ENCODE measurements at places on chromosomes 2 and 18.
A peak's percentile ranks its signal among the peaks of the same experiment; 100 is the strongest.

DNA sequence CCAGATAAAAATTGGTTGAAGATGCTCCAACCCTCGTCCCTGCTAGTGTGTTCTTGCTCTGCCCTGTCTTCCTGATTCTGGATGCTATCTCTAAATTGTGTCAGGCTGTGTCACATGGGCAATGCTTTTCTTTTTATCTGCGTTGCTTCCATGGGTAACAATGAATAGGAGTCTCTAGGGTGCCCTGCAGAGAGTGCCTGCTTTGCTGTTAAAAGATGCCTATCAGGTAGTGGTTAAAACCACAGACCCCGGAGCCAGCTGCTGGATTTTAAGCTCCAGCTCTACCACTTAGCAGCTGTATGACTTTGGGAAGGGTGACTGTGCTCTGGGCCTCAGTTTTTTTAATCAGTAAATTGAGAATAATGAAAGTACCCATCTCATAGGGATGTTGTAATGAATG is 340.3 kb downstream of the PLCL1 start:
- DNase-seq = no peak

- DNase-seq = no peak
Measured at GRCh38 chr2:48943436-48943835, 187.9 kb upstream of the LHCGR start.

GRCh38 chr2:48049371-48049770 is 143.1 kb upstream of the FBXO11 start:
- DNase-seq = no peak

- no peak for DNase-seq
Measured at GRCh38 chr2:71516253-71516888, 63.0 kb downstream of the DYSF start.

DNA sequence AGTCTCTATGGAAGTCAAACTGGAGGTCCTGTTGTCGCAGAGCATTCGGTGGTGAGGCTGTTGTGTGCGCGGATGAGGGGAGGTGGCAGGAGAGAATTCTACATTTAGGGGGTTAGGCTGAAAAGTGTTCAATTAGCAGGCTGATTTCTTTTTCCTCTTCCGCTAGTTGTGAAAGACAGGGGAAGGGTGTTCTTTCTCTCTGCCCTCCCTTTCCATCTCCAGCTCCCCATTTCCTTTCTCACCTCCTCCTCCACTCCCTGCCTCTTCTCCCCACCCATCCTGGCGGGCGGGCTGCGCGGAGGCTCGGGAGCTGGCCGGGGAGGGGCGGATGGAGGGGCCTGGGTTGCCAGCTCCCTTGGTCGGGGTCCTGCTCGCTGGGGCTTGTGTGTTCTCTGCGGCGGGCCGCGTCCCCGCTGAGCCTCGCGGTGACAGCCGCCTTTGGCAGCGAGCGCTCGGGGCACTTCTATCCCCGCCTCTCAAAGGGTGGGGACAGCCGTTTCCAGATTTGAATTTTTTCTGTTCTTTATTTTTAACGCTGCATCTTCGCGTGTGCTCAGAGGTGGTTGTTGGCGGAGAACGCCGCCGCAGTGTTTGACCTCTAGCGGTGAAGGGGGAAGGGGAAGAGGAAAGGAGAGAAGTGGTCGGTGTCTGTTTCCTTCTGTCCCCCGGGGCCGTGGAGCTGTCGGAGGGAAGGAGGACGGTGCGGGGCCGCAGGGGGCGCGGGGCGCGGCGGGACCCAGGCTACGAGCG is 3.6 kb downstream of the SOX11 start:
- DNase-seq = peak; percentile 71

DNA sequence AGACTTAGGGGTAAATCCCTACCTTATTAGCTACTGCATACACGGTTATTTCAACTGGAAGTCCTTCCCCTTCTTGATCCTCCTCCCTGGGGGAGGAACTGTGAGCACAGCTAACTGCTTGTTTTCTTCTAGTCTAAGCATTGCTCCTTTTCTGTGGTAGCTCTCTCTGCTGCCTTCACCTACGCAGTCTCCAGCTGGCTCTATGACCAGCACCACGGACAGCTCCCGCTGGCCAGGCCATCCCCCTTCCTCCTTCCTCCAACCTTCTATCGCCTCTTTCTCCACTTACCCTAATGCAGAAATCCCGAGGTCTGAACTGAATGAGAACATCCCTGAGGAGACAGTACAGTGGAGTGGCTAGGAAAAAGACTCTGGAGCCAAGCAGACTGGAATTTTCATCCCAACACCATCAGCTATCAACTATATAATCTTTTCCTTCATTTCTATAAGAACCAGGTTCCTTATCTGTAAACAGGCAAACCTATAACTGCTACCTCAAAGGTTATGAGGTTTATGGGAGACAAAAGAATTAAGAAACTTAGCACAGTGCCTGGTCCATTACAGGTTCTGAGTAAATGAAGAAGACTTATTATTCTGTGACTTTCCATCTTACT is 4.7 kb upstream of the CFAP65 start:
- no peak for DNase-seq
